ENCODE measurements at places on chromosomes 3 and 15.

DNA sequence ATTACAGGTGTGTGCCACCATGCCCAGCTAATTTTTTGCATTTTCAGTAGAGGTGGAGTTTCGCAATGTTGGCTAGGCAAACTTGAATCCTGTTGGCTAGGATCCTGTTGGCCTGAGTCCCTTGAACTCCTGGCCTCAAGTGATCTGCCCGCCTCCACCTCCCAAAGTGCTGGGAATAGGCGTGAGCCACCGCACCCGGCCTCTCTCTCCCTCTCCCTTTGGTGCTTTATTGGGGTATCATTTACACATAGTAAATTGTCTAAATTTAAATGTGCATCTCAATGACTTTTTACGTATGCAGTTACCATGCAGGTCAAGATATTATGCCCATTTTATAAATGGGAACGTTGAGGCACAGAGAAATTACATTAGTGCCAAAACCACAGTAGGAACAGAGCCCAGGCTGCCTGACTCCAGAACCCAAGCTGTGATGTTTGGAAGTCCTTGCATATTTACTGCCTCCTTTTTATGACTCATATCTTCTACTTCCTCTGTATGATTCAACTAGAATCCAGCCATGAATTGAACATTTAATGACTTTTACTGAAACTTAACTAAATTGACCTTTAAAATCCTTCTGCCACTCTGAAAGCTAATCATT is 34.0 kb upstream of the RPP14 start:
- no peak for DNase-seq

GRCh38 chr3:43998370-43998835 is 243.3 kb upstream of the TOPAZ1 start:
- DNase-seq = no peak

DNA sequence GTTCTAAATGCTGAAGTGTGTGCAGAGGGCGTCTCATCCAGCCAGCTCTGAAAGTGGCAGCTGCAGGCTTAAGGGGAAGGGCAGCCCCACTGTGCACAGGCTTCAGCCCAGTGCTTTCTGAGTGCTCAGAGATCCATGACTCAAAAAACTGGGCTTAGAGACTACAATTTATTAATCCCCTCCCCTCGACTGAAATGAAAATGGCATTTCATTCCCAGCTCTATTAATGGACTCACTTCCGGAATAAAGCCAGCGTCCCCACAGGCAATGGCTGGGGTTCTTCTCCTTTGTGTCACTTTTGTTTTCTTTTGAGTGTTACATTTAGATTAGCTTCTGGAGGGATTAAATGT is 55.5 kb upstream of the PLXNA1 start:
- no peak for DNase-seq

DNA sequence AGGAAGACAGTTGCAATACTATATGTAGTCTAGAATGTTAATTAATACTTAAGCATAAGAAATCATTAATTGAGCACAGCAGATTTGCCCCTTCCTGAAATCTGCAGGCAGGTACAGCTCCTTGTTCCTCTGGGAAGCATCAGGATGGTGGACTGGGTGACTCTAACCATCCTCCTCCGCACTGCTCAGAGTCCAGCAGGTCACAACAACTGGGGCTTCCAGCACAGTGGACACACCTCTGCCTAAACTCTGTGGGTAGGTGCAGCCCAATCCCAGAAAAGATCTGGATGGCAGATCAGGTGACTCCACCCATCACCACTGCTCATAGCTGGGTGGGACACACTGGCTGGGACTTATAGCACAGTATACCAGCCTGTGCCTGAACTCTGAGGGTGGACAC is 189.9 kb upstream of the TMCO5A start:
- no peak for DNase-seq

DNA sequence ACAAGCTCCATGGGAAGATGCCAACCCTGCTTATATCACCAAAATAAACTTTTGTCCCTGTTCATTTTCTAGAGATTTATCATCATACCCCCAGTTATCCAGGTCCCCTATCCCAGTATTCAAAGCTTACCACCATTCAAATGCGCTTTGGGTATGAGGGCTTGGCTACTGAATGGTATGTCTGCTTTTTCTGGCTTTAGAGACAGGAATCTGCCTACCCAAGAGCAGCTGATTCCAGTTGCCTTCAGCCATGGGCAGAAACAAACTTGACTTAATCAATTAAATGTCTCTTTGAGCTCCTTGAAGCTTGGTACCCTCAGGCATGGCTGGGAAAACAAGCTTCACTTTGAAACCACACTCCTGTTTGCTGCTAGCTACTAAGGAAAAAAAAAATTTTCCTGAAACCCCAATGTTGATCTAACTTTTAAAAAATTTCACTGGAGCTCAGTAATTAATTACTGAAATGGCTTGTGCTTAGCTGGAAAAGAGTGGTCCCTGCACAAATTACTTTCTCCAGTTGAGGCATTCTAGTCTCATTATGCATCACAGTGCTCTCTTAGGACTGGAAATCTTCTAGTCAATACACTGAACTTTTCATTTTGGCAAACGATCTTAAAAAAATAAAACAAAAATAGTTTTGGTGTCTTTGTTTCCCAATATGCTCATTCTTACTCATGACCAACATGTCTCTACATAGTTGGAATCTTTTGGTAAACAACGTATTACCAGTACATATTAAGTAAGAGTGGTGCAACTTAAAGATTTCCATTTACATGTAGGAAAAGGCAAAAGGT is 242.8 kb downstream of the DTWD1 start:
- no peak for DNase-seq

GRCh38 chr3:157317895-157318294 is 118.8 kb upstream of the PTX3 start:
- DNase-seq = no peak

- DNase-seq = no peak
Measured at GRCh38 chr15:58666957-58667356, 82.5 kb downstream of the ADAM10 start.

DNA sequence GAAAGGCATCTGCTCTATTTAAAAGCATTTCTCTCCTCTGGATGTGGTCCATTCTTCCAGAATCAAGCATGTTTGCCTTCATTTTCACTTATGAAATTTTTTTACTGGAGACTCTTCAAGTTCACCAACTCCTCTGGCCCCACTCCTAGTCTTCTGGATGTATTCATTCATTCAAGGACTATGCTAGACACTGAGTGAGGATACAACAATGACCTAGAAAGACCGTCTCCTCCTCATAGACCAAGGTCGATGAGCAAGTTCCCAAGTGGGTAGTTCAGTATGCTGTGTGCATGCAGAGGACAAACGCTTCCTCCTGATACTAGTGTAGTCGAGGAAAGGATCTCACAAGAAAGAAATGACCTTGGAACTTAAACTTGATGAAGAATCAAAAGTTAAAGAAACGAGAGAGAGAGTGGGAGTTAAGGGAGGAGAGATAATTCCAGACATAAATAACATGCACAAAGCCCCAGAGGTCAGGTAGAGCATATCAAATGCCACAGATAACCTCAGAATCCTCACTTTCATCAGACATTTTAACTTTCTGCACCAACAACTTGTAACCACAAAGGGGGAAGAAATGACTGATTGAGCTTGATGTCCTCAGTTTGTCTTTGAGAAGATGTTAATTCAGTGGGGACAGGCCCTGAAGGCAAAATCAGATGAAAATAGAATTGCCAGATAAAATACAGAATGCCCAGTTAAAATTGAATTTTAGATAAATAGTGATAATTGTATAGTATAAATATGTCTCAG is 149.4 kb downstream of the IMPG2 start:
- DNase-seq = no peak

GRCh38 chr15:50321680-50322210 is 33.3 kb downstream of the GABPB1 start:
- no peak for DNase-seq

DNA sequence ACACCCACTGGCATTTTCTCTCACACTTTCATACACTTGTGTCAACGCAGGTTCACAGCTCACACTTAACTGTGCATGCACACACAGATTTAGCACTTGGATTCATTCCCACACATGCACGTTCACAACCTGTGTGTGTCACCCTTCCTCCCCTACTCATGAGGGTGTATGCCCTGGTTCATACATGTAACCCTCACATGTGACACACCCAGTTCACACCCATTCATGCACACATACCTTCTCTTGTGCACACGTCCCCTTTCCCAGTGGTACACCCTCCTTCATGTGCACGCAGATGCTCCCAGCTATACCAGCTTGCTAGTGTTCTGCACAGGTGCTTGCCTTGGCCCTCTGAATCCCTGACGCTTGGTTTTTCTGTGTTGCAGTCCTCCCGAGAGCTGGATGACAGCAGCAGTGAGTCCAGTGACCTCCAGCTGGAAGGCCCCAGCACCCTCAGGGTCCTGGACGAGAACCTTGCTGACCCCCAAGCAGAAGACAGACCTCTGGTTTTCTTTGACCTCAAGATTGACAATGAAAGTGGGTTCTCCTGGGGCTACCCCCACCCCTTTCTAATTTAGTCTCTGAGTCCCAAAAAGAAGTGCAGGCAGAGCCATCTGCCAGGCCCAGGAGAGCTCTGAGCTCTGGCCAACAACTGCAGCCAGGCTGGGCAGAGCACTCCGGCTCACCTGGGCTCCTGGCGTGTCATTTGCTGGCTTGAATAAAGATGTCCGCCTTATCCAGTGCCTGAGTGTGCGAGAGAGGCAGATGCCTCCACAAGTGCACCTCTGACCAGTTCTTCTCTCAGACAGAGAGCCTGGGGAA is 39.5 kb downstream of the GOLGA6A start:
- DNase-seq = no peak

DNA sequence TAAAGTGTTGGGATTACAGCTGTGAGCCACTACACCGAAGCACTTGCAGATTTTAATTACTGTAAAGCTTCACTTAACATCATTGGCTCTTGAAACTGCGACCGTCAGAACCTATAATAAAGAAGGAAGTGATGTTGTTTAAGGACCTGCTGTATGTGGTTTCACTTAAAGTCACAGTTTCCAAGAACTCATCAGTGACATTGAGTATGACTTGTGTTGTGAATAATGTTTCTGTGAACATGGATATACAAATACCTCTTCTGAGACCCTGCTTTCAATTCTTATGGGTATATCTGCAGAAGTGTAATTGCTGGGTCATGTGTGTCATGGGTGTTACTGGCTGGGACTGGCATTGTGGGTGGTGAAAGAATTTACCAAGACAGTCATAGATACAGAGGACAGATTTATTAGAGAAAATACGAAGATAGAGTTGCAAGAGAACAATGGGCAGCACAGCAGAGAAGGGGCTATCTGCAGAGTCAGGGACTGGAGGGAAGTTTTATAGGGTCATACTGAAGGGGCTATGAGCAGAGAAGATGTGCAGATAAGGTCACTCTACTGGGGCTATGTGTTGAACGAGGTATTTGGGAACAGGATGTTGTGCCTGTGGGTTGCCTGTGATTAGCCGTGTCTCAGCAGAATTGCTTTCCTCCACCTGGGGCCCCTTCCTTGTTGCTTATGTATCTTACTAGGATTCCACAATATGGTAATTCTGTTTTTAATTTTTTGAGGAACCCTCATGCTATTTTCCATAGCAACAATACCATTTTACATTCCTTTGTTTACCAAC is 4.5 kb downstream of the NDUFB5 start:
- DNase-seq = no peak

DNA sequence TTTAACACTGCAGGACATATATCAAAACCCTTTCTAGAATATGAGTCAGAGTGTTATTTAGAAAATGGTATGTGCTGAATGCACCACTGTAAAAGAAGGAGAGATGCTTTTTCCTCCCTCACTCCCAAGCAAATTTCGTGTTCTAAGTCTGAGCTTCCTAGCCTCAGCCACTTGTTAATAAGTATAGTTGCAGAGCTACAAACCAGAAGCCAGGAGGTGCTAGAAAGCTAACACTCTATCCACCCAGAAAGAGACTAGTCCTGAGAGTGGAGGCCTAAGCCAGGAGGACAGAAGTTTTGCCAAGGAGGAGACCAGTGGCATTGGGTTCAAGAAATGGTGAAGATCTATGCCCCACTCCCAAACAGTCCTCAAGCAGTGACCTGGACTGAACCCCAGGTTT is 40.5 kb upstream of the GYG1 start:
- DNase-seq = no peak

GRCh38 chr3:66076861-66077470 is 38.2 kb upstream of the MAGI1 start:
- no peak for DNase-seq

DNA sequence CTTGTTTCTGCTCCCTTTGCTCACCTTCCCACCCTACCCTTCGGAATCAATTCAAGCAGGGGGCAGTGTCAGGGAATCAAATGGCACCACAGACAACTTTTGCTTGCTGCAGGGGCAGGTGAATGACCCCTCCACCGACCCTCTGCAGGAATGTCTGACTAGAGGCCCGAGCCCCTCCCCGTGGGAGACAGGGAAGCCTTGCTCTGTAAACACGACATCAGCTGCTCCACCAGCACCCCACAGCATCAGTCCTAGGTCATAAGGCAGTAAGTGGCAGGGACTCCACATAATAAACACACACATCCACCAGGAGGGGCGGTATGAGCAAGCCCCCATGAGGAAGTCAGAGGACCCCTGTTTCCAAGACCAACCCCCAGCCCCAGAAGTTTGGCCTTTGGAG is 2.0 kb upstream of the SLC26A6 start:
- DNase-seq = no peak

DNA sequence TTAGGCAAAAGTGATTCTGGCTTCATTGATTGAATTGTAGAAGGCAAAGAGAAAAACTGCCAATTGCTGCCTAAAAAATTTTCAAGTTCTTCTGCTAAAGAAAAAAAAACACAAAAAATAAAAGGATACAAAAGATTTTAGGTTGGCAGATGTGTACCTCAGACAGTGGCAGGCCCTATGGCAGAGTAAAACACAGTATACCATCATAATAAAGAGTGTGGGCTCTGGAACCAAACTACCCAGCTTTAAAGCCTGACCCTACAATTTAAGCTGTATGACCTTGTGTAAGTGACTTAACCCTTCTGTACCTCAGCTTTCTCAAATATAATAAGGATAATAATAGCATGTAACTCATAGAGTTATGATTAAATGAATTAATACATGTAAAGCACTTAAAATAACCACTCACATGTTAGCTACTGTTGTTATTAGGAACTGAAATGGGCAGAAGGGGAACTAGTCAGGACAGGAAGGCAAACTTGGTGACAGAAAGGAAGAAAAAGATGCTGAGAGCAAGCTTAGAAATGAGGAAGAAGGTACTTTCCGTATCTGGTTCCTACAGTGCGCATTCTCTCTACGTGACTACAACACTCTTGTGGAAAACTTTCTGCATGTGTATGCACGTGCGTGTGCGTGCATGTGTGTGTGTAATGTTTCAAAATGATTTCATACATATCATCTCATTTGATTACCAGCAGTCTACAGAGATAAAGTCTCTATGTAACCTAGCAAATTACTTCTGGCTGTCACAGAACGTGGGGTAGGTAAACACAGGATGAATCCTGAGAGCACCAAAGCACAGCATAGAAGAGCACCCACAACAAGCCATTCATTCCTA is 13.6 kb upstream of the GATM start:
- DNase-seq = peak; percentile 33

DNA sequence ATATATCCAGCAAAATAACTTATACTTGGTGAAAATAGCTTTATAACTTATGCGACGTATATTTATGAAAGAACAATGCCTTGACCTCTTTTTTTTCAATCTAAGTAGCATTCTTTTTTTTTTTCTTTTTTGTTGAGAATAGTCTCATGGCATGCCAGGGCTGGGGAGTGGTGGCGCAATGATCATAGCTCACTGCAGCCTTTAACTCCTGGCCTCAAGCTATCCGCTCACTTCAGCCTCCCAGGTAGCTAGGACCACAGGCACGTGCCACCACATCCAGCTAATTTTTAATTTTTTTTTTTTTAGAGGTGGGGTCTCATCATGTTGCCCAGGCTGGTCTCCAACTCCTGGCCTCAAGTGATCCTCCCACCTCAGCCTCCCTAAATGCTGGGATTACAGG is 43.5 kb downstream of the RAB8B start:
- no peak for DNase-seq

GRCh38 chr3:20064387-20064786 is 24.1 kb downstream of the KAT2B start:
- no peak for DNase-seq
